ENCODE measurements at places on chromosomes 3 and 15.

- DNase-seq = no peak
Observed at GRCh38 chr3:177089901-177090300, 107.4 kb downstream of the TBL1XR1 start.

GRCh38 chr3:109411547-109411946 lies 74.2 kb upstream of the DPPA4 start:
- DNase-seq = no peak

- no peak for DNase-seq
Observed at GRCh38 chr3:142650001-142650693, 54.0 kb downstream of the PLS1 start.

DNA sequence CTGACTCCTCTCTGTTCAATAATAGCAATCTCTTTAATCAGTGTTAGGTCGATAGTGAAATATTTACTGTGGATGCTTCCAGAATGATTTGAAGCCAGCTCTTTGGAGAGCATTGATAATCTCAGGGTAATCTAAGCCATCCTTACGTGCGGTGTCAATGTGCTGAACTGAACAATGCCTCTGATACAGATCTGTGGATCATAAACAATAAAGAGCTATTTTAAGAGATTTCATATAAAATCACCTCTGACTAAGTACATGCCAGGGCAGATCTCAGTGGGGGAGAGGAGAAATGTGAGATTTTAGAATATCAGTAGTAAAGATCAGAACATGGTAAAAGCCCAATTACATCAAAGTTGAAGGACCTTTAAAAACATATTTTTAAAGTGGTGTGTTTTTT lies 319.3 kb upstream of the GBE1 start:
- DNase-seq = no peak

GRCh38 chr3:177810162-177810623 lies 612.9 kb upstream of the TBL1XR1 start:
- DNase-seq = peak; percentile 67

DNA sequence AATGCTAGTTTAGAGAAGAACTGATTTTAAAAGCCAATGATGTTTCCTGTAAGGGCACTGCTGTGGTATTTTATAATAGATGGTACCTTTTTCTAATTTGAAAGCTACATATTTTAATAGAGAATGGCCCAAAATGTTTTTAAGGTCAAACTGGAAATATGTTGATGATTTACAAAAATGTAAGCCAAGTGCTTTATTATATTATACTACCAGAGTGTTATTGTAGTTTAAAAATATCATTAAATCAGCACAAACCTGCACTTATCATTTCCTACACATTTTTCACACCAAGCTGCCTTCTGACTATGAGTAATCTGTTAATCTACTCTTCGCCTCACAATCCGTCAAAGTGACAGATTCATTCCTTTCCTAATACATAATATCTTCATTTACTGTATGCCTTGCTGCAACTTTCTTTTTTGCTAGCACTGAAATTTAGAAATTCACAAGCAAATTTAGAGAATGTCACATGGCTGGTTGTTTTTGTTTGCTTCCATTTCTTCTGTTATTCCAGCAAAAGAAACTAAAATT lies 126.4 kb upstream of the FAM3D start:
- no peak for DNase-seq

DNA sequence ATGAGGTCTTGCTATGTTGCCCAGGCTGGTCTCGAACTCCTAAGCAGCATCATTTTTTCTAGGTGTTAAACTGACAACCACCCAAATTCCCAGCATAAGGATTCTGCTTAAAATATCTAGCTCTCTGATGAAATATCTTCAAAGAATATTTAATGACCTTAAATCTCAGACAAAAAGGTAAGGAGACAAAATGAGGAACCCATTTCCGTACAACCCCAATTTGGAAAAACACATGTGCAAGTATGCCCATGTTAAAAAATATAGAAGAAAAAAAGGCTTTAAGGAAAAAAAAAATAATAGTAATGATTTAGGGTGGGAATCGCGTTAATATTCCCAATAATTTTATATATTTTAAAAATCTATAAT lies 1.4 kb upstream of the SACM1L start:
- no peak for DNase-seq

DNA sequence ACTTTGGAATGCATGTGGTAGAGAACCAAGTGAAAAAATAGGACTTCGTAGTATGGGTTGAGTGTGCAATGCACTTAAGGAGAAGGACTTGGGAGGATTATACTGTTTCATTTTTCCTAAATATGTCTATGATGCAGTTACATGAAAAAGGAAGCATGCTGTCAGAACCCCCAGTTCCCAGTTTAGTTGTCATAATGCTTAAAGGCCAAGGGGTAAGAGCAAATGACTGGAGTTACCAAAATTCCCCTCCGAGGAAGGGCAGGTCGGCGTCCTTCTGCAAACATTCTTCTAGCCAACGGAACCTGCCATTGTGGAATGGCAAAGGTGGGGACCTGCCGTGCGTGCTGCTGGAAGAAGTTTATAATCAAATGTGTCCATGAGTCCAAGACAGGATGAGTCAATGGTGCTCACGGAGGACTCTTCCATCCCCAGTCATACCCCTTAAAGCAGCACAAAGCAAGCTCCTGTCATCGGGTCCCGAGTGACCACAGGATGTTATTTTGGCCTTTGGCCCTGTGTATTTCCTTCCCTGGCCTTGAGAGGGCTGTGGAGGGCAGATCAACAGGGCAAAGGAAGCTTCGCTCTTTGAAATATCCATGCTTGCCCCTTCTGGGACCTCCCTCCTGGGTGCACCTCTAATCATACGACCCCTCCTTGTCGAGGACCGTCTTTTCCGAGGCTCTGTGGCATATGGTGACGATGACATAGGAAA lies 93.2 kb downstream of the SLCO3A1 start:
- no peak for DNase-seq

DNA sequence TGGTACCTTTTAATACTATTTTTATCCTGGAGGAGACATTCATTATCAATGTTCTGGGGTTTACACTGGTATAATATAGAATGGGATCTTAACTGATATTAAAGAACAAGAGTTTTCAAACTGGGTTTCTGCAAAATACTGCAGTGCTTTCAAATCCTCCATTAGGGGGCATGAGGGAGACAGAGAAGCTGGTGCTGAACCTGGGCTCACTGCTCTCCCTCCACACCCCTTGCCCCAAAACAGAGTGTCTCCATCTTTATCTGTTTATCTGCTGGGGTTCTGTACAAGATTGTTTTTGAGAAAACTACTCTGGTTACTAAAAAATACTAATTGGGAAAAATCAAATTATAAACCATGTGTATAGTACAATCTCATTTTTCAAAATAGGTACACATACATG lies 41.7 kb downstream of the CADPS start:
- DNase-seq = no peak

DNA sequence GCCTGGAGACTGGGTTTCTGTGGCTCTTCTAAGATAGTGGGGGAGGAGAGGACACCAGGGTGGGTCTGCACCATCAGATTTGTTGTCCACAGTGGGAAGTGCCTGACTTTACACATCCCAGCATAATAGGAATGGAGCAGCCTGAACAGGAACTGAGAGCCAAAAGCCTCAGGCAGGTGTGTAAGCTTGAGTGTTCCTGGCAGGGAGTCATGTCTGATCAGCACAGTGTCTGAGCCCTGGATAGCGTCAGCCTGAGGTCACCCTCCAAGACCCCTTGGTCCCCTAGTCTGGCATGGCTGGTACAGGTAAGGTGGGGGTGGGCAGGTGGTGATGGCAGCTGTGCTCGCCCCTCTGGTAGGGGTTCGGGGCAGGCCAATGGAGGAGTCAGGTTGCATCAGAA lies 20.2 kb downstream of the INSYN1 start:
- no peak for DNase-seq

GRCh38 chr3:31530039-31530959 lies 2.4 kb upstream of the STT3B start:
- no peak for DNase-seq

DNA sequence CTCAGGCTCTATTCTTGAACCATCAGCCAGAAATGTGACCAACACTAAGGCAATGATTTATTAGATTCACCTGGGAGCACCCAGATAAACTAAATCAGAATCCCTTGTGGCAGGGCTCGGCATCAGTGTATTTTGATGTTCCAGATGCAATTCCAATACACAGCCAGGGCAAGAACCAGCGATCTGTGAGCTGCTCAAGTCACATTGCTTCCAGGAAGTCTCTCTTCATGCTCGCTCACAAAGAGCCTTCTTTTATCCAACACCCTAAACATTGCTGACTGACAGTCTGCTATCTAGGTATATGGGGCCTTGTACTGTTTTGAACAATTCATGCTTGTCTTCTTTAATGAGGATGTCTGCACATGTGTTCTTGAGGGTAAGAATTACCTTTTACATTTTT lies 40.9 kb upstream of the GOLGA8J start:
- no peak for DNase-seq

GRCh38 chr15:52529341-52529924 lies 753 bp upstream of the MYO5A start:
- peak; percentile 15 for DNase-seq

DNA sequence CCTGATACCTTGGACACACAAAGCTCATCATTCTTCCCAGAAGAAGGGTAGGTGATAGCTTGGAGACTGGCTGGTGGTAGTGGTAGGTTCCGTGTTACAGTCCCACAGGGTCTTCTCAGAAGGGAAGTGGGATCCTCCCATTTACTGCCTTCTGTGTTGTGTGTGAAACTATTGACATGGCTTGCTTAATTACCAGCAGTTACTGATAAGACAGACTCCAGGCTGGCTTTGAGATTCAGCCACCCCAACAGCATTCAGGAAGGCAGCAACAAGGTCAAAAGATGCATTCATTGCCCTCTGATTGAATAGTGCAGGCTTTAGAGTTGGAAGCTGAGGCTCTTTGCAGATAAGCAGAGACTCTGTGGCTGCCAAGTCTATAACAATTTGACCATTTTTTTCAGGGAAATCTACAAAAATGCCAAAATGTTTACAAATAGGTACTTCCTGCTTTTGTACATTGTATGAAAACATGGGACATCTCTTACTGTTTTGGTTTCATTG lies 7.7 kb downstream of the ARNT2 start:
- no peak for DNase-seq

All from HS-5 (cell line).